Right lung (tissue), 10 donors: ENCODE measurements at places on chromosomes 2 and 18.
A peak's percentile ranks its signal among the peaks of the same experiment; 100 is the strongest.

DNA sequence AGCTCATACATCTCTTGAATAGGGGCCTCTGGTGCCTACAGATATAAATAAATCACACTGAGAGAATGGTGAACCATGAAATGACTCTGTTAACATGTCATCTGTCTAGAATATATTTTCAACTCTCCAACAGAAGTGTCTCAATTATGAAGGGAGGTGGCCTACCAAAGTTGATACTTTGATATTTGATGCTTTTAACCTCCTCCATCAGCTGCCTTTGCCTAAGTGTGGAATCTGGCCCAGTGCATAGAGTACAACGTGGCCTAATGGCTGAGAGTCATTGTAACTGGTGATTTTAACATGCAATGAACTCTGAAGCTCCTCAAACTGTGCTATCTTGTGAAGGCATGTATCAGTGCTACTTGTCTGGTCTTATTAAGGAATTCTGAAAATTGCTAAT is 93.4 kb downstream of the MYO3B start:
- DNase-seq: peak; percentile 6

DNA sequence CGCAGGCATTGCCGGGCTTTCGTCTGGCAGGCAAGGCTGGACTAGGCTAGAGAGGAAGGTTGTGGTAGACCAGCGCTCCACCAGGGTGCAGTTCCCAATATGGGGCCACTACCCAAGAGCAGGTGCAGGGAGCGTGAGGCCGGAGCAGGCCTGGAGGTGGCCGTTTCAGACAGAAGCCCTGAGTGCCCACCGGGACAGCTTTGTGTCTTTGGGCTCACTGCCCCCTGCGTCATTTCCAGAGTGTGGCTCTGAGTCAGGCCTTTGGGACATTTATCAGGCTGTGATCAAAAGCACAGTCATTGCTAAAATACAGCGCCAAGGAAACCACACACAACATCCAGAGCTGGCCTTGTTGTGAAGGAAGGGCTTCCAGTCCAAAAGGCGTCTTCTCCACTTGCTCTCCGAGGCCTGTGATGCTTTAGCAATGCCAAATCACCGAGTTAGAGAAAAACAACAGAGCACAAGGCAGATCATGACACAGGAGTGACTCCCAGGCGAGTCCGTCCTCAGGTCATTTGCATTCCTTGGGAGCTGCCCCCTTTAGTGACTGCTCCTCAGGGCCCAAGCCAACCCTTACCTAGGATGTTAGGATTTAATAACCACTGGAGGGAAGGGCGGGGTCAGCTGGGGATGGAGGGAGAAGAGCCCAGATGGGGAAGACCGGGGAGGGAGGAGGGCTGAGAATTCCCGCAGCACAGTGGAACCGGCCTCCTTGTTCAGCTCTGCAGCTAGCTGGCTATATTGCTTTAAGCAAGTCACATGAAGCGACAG is 42.3 kb downstream of the RFX8 start:
- no peak for DNase-seq

DNA sequence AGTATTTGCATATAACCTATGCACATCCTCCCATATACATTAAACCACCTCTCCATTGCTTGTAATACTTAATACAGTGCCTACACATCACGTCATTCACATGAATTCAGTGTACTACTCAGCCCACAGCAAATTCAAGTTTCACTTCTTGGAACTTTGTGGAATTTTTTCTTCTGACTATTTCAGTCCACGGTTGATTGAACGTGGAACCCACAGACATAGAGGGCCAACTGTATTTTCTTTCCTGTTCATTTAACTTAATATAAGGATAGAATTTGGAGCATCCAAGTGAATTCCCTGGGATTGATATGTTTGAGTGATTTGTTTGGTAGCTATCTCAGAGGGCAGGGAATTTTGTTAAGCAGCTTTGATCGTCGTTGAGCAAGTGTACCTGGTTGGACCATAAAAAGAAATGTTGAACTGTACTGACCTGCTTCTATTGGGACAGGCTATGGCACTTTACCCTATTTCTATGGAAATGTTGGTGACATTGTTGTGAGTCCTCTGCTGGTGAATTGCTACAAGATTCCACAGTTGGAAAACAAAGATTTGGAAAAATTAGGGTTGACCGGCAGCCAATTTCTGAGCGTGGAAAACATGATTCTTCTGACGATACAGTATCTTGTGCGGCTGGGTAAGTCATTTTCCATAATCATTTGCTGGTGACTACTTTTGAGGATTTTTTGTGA is 156.6 kb downstream of the ESCO1 start:
- no peak for DNase-seq

DNA sequence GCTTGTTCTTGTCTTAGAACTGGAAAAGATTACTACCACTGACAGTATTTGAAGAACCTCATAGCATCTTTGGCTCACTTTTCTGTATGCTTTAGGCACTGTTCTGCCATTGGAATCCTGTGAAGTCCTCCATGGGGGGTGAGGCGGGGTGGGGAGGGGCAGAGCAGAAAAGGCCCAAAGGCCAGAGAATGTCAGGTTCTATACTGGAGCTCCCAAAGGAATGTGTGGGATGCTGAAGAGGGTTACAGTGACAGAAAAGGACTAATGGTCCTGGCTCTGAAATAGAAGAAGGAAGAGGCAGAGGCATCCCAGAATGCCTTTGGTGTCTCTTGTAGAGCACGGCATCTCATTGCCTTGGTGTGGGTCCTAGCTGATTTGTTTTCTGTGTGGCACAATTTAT is 141.9 kb downstream of the HAUS1 start:
- DNase-seq: no peak

DNA sequence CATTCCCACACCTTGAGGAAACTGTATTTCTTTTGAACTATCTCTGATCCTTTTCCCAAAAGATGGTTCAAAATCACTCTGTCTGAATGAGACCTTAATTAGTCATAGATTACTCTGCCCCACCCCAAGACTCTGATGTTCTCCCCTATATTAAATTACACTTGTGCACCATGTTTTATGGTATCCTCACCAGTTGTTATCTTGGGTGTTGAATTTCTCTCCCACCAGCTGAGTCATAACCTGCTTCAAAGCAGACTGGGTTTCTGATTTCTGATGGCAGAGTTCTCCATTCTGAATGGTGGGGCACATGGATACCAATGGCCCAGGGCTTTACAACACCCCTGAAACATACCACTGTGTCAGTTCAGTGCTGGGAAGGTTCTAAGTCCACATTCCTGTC is 15.0 kb downstream of the CDH20 start:
- DNase-seq: no peak

GRCh38 chr2:170176212-170176611 is 1.7 kb upstream of the MYO3B start:
- no peak for DNase-seq

- DNase-seq: peak; percentile 23
Observed at GRCh38 chr2:233418761-233419546, 64.7 kb downstream of the DGKD start.

GRCh38 chr2:170218456-170218855 is 40.5 kb downstream of the MYO3B start:
- DNase-seq: no peak

GRCh38 chr2:188220535-188220934 is 71.1 kb upstream of the GULP1 start:
- DNase-seq: no peak
